ENCODE measurements at places on chromosomes 12 and 14.

DNA sequence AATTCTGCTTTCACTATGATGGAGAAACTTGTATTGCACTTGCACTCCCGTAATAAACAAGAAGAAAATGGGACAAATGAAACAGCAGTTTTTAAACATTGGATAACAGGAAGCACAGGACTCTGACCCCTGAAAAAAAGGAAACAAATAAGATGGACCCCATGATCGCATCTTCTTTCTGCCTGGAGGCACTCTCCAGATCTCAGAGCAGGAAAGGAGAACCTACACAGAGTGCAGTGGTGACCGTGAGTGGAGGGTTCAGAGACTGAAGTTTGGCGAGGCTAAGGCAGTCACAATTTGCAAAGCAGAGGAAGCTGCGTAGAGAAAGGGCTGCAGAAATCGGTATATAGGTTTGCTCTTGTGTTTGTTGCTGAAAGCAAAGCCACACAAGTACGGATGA is 6.1 kb upstream of the FGF6 start:
- no peak for DNase-seq

- DNase-seq, result no peak
Measured at GRCh38 chr12:114823724-114824123, 139.7 kb upstream of the TBX3 start.

DNA sequence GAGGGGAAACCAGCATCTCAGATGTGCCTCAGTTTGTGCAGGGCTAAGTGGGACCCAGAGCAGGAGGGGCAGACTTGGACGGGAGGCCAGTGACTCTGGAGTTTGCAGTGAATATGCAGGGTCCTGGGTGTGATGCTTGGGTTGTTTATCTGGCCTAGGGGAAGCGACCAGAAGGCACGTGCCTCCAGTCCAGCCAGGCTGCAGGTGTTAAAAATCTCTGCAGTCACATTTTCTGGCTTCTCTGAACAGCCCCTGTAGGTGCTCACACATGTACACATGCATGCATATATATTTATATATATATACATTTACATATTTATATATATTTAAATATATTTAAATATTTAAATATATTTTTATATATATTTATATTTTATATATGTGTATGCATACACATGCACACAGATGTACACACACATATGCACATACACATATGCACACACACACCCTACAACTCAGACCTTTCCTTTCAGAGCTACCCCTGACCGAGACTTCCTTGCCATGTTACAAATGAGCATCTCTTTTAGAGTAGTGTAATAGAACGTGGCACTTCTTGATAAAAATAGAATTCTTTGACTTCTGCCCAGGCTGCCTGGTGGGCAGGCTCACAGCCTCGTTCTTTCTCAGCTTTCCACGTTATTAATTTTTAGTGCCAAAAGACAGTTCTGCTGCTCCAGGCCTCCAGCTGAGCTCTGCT is 26.8 kb upstream of the TCL1B start:
- DNase-seq, result no peak

DNA sequence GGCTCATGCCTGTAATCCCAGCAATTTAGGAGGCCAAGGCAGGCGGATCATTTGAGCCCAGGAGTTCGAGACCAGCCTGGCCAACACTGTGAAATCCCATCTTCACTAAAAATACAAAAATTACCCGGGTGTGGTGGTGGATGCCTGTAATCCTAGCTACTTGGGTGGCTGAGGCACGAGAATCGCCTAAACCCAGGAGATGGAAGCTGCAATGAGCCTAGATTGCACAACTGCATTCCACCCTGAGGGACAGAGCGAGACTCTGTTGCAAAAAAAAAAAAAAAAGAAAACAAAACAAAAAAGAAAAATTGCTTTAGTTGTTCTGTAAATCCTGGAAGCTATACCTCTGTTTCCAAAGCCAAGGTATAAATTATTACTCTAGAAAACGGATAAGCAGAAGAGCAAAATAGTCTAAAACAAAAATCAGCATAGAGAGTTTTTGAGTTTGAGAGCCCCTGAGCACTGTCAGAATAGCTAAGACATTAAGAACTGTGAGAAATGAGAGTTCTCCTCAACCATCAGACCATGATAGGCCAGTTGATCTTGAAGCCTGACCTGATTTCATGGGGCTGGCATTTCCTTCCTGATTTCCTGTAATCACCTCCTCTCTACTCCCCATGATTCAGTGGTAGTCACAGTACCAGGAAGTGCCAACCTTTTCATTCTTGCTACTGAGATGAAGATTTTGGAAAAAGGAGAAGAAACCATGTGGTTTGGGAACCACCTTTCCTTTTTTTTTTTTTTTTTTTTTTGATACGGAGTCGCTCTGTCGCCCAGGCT is 31.7 kb downstream of the ATP2A2 start:
- no peak for DNase-seq

DNA sequence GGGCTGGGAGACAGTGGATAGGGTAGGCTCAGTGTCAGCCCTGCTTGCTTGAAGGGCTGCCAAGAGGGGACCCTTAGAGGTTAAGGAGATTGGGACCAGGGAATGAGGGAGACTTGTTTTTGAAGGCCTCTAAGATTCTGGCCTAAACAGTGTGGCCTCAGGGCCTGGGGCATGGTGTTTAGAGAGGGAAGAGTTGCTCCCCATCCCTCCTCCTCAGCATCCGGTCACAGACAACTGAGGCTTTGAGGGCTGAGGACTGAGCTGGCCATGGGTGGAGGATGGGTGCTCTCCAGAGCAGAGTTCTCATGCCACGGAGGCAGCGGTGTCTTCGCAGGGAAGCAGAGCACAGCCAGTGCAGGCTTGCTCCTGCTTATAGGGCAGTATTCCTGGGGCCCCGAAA is 49.4 kb downstream of the KRT80 start:
- DNase-seq, result no peak

All from NCI-H510A treated with DMSO at 0.1 percent for 48 hours (cell line).